ENCODE measurements at places on chromosomes 5 and 9.

DNA sequence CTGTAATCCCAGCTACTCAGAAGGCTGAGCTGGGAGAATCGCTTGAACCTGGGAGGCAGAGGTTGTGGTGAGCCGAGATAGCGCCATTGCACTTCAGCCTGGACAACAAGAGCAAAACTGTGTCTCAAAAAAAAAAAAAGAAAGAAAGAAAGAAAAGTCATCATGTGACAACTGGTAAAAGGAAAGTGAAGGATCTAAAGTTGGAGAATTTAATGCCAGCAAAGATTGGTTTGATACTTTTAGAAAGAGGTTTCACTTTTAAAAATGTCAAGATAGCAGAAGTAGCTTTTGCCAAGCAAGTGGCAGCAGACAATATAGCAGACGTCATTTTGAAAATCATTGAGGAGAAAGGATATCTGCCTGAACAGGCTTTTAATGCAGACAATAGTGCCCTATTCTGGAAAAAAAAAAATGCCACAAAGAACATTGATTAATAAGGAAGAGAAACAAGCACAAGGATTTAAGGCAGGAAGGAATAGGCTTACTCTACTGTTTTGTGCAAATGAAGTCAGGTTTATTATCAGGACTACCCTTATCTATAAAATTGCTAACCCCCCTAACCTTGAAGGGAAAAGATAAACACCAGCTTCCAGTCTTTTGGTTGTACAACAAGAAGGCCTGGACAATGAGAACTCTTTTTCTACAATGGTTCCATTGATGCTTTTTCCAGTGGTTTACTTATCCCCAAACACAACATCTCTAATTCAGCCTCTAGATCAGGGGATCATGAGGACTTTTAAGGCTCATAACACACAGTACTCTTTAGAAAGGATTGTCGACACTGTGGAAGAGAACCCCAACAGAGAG lies 12.0 kb downstream of the PKD2L2 start:
- DNase-seq = no peak

DNA sequence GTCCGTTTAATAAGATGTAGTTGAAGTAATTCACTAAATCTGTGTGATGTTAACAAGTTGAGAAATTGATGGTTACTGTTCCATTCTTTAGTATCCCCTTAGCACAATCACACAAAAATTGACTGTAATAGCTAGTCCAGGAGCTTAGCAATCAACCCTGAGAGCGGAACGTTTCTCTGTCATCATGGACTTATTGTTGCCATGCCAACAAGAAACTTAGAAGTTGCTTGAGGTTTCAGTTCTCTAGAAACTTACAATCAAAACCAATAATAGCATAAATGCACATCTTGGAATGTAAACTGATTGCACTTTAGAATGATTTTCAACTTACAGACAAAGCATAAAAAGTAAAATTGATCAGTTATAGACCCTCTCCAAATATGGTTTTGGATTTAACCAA lies 125.4 kb upstream of the ANKH start:
- DNase-seq = no peak

DNA sequence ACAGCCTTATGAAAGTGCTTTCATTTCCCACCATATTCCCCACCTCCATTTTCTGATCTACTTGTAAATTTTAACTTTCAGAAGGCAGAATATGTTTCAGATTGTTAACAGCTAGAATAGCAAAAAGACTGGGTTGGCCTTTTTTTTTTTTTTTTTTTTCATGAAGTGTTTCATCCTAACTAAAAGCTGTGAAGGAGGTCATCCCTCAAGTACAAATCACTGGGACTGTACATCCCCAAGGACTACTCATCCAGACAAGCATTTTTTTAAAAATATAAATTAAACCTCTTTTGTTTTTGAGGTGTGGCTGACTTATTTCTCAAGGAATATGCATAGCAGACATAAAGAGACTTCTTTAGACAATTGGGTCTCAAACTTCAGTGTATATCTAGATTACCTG lies 542.1 kb upstream of the TUSC1 start:
- no peak for DNase-seq

GRCh38 chr5:147346006-147346561 lies 111.3 kb downstream of the STK32A start:
- DNase-seq = no peak

DNA sequence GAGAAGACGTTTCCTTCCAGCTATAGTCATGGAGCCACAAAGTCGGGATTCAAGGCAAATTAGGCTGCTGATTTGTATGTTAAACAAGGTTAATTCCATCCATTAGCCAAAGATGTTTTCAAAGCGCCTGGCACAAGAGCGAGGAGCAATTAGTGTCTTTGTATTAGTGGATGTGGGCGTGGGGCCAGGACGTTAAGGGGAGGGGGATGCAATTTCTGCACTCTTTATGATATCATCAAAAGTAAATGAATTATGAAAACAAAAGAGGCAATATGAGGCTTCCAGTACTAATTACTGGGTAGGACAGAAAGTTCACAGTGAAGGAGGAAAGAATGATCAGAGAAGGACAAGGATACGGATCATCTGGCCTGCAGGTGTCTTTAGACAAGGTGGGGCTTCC lies 230.9 kb upstream of the MSX2 start:
- DNase-seq = no peak

- peak; percentile 55 for DNase-seq
Measured at GRCh38 chr5:10789726-10790125, 28.7 kb upstream of the DAP start.

DNA sequence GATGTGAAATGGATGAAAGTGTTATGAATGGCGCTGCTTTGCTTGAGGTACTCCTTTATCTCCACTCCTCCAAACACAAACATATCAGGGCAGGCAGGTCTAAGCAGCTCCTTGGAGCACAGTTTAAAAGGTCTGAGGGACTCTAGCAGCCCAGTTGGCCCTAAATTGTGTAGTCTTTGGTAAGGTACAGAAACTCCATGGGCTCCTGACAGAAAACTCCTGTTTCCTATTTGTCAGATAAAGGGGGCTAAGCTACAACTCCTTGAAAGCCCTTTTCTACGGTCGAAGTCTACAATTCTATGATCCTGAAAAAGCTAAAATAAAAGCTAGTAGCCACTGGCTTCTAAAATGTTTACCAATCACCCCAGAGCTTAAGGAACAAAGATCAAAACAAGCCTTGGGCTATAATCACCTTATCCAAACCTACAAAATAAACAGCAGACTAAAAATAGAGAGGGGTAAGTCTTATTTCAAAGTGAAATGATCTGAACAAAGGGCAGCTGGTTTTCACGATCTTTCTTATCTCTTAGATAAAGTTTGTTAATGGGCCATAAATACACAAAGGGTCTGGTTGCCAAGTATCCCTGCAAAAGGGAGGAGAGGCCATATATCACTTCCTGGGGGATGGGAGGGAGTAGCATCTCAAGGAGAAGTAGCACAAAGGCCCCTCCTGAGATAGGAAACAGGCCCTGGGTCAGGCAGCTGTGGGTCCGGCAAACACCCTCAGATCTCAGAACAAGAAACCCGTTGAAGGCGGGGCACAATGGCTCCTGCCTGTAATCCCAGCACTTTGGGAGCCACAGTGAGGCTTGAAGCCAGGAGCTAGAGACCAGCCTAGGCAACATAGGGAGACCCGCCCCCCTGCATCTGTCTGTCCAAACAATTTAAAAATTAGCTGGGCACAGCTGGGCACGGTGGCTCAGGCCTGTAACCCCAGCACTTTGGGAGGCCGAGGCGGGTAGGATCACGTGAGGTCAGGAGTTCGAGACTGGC lies 28.3 kb upstream of the DENND4C start:
- DNase-seq = no peak

- DNase-seq = no peak
Measured at GRCh38 chr5:53940921-53941320, 369.5 kb downstream of the ARL15 start.

DNA sequence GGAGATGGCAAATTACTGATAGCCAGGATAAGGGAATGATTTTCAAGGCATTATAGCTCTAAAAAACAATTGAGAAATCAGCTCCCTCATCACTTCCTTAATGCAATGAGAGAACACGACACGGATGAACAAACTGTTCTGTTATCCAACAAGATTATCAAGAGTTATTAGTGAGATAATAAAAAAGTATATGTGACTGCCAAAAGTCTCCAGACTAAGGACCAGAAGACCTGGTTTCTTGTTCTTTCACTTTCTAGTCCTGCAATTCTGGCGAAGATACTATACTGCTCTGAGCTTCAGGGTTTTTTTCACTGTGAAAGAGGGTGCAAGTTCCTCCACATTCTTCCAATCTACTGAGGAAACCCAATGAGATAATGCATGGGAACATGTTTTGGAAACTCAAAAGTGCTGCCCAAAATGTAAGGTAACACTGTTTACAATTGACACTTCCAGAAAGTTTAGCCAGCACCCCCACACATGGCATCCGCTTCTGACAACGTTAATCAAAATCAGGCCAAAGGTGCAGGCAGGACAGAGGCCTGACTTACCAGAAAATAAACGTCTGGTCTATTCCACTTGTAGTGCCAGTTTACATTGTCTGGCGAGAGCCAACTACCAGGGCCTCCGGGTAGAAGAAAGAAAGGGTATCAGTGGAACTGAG lies 254.2 kb downstream of the DOCK8 start:
- no peak for DNase-seq

DNA sequence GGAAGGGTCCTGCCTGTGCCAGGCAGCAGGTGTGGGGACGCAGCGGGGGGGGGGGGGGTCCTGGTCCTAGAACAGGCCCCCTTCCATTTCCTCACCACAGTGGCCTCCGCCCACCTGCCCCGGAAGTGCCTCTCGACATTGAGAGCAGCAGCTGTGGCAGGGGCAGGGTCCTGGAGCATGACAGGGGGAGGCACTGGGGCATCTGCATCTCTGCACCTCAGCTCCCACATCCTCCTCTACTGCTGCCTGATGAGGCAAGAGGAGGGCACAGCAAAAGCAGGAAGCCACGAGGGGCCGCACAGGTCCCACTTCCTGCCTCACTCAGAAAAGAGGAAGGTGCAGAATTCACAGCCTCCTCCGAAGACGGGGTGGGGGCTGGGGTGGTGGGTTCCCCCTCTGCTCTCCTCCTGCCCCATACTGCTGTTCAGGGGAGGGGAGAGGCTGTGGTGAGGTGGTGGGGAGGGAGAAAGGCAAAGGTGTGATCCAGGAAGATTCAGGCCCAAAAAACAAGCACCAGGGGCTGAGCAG lies 14.8 kb downstream of the AKNA start:
- DNase-seq = no peak

- DNase-seq = no peak
Measured at GRCh38 chr9:91914404-91914803, 35.6 kb downstream of the ROR2 start.

- no peak for DNase-seq
Measured at GRCh38 chr9:115551396-115551795, 433.4 kb upstream of the TNC start.

DNA sequence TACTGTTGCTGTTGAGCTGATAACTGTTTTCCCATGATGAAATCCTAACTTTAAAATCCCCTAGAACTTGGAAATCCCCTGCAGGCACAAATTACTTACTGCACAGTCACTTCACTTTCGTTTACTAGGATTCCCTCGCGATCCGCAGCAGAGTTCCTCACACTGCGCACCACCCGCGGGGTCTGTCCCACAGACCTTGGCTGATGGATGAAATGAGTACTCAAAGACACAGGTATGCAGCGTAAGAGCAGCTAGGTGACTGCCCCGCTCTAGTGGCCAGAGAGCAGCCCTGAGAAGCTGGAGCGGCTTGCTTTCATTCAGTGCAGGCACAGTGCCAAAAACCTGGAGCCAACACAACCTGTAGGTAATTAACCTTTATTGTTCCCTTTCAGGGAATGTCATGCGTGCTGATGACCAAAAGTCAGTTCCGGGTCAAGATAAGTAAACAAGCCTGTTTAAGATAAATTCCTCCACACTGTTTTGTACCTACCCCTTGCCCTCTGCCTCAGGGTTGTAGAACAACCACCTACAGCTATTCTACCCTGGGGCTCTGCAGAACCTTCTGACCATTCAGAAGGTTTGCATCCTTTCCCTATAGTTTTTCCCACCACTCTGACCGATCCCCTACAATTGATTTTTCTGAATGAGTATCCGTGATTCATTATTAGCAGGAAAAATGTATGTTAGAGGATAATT lies 191.2 kb downstream of the CDH9 start:
- no peak for DNase-seq

- no peak for DNase-seq
Measured at GRCh38 chr9:88975966-88976889, 15.0 kb upstream of the S1PR3 start.

DNA sequence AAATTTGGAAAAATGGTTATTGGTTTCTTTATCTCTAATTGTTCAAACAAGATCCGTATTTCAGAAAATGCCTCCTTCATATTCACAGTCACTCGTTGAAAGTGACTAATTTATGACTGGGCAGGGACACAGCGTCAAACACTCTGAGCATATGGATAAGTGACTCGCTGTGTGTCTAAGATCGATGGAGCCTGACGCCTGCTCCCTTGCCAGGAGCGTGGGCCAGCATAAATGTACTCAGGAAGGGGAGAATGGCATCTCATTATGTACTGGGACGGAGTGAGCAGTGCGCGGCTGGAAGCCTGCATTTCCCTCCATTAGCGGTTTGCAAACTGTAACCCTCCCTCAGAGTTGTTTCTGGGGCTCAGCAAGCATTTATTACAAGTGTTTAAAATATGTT lies 79.8 kb upstream of the CAST start:
- DNase-seq = no peak

GRCh38 chr5:77266291-77266690 lies 55.8 kb downstream of the PDE8B start:
- DNase-seq = no peak

GRCh38 chr5:176656467-176656990 lies 9.2 kb downstream of the TSPAN17 start:
- no peak for DNase-seq

DNA sequence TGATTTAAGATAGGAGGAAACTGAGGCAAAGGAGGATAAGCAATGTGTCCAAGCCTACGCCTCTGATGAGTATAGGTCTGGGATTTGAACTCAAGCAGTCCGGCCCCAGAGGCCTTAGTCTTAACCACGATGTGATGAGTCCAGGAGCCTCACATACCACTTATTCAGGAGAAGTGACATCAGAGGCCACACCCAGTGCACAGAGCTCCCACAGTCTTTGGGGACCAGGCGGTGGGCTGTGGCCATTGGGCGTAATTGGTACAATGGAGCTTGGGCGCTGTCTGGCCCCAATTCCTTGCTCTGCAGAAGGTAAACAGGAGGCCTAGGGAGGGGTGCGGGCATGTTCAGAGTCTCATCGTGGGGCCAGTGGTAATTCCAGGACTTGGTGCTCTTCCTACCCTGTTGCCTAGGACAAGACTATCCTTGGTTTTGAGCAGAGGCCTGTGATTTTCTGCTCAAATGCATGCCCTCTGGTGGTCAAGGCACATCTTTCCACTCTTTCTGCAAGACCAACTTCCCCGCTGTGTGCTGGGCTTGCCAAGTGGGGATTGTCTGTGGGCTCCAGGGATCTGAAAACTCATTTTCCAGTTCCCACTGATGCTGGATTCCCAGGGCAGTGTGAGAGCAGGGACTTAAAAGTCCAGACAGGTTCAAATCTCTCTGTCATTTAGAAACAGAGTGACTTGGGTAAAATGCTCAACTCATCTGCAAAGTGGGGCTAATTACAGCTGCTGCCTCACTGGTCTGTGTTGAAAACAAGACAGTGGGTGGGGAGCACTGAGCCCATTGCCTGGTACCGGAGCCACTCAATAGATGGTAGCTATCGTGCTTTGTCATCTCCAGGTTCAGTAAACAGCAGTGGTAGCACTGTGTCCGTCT lies 15.8 kb downstream of the NDST1 start:
- DNase-seq = no peak

- no peak for DNase-seq
Measured at GRCh38 chr5:137867664-137868063, at the start of gene MYOT. TSS of gene MYOT (plus strand) at chr5:137867860. CDS start at chr5:137870652, 2,792 bp downstream.
